ENCODE measurements at places on chromosomes 2 and 18.

DNA sequence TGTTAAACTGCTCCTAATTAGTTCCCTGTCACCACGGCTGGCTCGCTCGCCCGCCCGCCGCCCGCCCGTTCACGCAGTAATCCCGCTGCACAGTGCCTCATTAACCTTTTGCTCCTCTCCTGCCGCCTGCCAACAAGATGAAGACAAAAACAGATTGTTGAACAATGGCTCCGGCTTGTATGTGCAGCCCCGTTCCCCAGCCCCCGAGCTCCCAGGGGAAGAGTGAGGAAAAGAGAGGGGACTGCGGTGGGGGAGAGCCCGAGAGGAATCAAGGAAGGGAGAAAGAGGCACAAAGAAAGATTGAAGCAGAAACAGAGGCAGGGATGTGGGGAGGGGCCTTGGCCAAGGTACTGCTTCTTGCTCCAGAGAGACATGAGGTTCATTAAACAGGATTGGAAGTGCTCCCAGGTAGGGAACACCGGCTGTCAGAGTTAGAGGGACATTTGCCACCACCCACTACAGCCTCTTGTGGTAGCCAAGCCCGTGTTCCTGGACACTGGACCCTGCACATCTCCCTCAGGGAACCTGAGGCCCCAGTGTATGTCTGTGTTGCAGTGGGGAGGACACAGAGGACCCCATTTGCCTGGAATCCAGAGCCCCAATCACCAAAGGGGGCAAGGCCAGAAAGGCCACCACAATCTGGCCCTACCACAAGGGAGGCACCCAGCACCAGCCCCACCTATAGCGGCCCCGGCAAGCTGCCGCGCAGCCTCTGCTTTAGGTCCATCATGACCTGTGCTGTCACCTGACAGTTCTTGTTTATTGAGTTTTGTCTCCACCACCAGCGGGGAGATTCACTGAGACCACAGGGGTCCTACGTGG lies 38.1 kb downstream of the EMX1 start:
- DNase-seq, result no peak

- no peak for DNase-seq
Observed at GRCh38 chr2:77922567-77922966, 400.4 kb upstream of the LRRTM4 start.

DNA sequence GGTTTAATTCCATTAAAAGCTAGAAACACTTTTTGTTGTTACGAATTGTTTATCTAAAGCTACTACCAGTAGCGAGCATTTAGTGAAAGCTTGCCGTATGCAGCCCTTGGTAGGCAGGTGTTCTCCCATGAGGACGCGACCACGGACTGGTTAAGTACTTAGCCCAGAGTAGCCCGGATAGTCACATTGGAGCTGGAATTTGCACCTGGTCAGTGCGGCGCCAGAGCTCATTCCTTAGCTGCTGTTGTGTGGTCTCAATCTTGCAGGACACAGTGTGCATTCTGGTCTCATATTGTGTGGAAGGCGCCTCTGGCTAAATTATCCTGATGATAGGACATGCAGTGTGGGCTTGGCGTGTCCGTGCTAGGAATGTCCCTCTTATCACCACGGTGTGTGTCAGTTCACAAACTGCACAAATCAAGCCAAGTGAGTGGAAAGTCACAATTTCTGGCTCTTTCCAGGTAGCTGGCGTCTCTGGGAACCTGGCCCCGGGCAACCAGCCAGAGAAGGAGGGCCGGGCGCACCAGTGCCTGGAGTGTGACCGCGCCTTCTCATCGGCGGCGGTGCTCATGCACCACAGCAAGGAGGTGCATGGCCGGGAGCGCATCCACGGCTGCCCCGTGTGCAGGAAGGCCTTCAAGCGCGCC lies 133.3 kb downstream of the ZNF236 start:
- DNase-seq, result no peak

GRCh38 chr2:188529710-188530109 lies 238.0 kb downstream of the GULP1 start:
- DNase-seq, result peak; percentile 22

DNA sequence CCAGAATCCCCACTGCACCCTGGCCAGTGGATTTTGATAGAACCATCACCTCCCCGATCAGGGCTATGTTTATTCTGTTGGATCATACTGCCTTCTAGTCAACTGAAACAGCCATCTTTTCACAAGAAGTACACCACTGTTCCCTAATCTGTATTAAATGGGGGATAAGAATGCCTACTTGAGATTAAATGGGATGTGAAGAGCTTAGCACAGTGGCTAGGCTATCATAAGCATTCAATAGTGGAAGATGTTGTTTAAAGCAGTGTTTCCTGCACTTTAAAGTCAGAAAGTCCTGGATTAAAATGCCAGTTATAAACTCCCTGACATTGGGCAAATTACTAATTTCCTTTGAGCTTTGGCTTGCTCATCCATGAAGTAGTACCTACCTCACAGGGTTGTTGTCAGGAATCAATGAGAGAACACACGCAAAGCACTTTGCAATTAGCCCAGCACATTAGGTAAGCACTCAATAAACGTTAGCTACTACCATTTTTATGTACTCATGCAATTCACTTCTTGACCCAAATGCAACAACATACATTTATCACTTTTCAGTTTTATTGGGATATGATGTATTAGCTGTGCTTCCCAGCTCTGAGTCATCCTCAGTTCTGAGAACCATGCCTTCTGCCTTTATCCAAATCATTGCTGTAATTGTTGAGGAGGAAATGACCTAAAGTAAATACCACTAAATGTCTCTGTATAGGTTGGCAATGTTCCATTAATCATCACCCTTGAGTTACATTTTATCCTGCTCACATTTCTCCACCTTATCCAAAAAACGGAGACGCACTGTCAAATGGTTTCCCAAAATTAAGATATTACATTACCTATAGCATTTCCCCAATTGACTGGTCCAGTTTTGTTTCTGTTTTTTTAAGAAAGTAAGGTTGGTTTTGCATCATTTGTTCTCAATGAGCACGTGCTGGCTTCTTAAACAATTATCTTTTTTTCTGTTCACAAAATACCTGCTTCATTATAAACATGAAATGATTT lies 2.1 kb downstream of the TMEM247 start:
- no peak for DNase-seq

- no peak for DNase-seq
Observed at GRCh38 chr2:38178556-38179419, 102.8 kb upstream of the CYP1B1 start.

- DNase-seq, result no peak
Observed at GRCh38 chr2:170362871-170363631, 185.1 kb downstream of the MYO3B start.

DNA sequence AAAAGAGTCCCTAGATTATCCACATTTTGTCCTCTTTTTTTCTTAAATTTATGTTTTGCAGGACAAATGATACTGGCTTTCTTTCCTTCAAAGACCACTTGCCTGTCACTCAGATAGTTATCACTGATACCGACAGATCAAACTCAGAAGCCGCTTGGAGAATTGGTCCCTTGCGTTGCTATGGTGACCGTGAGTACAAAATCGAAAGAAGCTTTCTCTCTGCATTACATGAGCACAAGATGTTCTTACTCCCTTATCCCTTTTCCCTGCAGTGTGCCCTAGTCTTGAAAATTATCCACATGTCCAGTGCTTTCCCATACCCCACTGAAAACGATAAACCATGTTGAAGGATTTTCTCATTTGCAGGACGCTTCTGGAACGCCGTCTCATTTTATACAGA lies 738.5 kb downstream of the CNTNAP5 start:
- no peak for DNase-seq

- DNase-seq, result no peak
Observed at GRCh38 chr2:138333677-138334076, 167.9 kb upstream of the SPOPL start.

- DNase-seq, result no peak
Observed at GRCh38 chr2:206535260-206535986, 92.1 kb downstream of the ADAM23 start.

DNA sequence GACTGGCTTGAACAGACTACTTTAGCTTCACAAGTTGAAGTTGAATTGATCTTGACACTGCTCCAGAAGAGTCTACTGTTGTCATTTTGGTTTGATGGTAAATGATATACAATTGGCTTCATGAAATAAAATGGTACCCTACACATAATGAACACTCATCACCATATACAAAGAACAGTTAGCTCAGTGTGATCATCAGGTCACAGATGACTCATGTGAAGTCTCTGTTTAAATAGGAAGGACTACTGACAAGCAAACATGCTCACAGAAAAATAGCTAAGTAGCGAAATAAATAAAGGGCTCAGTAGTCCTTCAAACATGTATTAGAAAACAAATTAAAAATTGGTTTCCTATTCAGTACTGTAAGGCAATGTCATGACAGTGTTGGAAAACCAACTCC lies 96.2 kb downstream of the MEIS1 start:
- no peak for DNase-seq

- DNase-seq, result no peak
Observed at GRCh38 chr18:14097761-14098160, 34.5 kb downstream of the ZNF519 start.

DNA sequence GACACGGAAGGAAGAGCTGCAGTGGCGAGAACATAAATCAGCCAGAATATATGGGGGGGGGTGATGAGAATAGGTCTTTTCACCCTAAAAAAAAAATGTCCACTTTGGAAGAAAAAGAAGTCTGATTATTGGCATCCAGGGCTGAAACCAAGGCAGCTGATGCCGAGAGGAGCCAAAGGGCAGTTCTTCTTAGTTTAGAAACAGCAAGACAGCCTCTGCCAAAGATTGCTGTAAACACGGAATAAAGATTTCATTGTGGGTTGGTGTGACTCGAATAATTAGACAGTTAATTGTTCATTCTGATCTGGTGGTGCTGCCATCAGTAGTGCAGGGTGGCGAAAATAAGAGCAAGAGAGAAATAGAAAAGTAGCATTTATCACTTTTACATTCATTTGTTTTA lies 3.5 kb downstream of the CDH20 start:
- DNase-seq, result no peak

GRCh38 chr2:241034490-241035141 lies 36.2 kb downstream of the SNED1 start:
- DNase-seq, result no peak

GRCh38 chr2:199716807-199717586 lies 134.0 kb downstream of the FTCDNL1 start:
- no peak for DNase-seq

DNA sequence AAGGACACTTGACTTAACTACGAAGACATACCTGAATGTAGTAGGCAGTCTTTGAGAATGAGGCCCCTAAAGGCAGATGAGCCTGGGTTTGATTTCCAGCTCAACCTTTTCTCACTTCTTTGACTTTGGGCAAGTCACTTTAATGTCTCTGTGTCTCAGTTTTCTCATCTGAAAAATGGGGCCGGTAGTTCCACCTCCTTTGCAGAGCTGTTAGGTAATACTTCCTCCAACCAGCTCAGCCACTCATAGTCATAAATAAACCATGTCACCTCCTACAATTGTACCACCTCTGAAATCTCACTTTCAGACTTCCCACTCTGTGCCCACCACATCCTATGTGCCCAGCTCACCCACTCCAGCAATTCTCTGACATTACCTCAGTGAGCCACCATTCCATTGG lies 10.4 kb downstream of the ARHGAP25 start:
- no peak for DNase-seq

DNA sequence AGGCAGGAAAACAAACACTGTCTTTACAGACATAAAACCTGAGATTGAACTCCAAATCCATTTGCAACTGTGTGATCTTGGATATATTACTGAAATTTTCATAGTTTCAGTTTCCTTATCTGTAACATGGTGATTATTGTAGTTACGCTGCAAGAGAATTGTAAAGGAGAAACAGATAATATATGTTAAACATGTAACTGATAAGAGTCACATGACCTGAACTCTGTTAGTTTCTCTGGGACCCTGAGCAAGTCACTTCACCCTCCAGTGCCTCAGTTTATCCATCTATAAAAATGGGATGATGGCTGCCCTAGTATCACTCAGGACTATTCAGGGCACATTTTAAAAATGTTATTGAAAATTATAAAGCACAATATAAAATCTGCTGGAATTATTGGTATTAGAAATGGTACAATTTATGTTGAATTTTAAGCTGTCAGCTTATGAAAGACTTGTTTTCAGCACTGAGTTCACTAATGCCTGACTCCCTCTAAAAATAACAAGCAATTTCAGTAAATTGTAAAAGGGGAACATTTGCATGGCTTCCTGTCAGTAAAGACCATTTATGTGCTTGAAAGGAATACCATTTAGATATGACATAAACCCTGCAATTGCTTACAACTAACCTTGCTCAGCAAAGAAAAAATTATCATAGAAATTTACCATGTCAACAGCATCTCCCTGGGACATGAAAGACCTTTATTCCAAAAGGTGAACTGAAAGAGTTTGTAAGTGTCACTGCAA lies 393.5 kb downstream of the RAD51AP2 start:
- no peak for DNase-seq

- no peak for DNase-seq
Observed at GRCh38 chr2:239852272-239852671, 172.9 kb downstream of the NDUFA10 start.

DNA sequence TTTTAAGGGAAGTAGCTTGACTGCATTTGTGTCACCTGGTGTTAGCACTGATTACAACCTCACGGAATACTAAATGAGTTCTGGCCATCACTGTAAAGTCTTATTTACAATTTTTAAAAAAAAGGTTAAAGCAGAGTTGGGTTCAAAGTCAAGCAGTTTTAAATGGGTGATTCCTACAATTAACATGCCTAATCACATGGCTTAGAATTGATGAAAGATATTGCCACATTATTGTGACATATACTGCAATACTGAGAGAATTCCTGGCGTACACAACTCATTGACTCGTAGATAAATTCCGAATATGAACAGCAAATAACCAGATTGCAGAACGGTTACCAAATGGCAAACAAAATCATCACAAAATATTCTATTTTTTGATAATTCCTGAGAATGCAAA lies 34.2 kb downstream of the ROCK2 start:
- DNase-seq, result no peak

- DNase-seq, result no peak
Observed at GRCh38 chr2:164913640-164914350, 41.5 kb downstream of the SLC38A11 start.
